GDM1 (cell line): ENCODE measurements at places on chromosomes 3 and 15.

DNA sequence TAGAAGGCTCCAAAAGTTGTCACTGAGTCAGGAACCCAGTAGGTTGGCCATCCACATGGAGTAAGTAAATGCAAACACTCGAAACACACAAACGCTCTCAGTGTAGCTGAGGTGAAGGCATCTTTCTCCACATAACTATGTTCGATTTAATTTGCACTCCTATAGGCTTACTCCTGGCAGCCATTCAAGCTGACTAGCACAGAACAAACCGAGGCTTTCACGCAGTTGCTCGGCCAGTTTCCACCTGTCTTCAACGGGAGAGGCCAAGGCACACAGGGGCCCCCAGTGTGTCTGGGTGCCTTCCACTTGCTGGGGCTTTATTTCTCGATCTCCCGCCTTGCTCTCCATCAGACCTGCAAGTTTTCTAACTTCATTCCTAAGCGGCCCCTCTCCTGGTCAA, 18.9 kb downstream of the RGMA start:
- DNase-seq, result no peak

DNA sequence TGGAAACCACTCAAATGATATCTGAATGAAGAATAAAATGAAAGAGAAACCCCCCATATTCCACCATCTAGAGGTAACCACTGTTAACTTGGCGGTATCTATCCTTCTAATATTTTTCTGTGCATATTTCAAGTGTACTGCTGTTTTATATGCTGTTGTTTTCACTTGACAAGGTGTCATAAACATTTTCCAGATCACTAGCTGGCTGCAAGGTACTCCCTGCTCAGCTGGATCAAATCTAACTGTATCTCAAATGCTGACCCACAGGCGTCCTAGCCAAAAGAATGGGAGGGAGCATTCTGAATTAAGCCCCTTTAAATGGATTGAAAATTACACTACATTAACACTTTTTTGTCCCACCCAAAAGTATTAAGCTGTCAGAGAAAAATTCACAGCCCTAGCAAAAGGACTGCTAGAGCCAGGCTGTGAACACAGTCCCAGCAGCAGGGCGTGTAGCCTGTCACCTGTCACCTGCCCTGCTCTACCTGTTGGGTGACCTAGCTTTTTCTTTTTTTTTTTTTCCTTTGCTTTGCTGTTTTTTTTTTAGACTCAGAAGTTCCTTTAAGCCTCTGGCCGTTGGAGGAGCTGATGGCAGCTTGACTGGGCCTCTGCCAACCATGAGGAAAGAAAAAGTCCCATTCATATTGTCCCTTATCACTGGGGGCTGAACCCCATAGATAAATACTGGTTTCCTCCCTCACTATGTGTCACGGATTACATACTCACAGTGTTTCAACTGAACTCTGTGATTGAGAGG, 93.7 kb upstream of the TSC22D2 start:
- DNase-seq, result no peak

DNA sequence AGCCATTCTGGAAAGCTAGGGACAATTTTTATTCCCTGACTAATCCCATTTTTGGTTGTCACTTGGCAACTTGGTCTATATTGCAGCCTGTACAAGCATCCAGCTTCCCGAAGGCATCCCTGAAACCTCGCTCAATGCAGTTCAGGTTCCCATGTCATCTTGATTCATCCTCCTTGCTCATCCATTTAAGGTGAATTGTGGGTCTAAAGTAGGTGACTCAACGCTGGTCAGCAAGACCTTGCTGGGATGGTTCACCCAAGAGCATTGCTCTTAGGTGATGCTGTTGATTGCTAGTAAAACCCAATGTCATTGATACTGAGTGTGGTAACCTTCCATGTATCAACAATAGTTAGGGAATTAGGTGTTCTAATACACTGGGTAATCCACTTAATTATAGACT, 13.1 kb upstream of the RAB8B start:
- no peak for DNase-seq

DNA sequence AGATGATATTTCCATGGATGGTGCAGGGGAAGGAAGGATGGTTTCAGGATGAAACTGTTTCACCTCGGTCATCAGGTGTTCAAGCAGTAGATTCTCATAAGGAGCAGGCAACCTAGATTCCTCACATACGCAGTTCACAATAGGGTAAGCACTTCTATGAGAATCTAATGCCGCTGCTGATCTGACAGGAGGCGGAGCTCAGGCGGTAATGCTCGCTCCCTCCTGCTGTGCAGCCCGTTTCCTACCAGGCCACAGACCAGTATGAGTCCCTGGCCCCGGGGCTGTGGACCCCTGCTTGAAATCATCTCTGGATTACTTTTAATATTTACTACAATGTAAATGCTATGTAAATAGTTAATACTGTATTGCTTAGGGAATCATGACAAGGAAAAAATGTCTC, 241.8 kb downstream of the ROBO2 start:
- DNase-seq, result no peak

DNA sequence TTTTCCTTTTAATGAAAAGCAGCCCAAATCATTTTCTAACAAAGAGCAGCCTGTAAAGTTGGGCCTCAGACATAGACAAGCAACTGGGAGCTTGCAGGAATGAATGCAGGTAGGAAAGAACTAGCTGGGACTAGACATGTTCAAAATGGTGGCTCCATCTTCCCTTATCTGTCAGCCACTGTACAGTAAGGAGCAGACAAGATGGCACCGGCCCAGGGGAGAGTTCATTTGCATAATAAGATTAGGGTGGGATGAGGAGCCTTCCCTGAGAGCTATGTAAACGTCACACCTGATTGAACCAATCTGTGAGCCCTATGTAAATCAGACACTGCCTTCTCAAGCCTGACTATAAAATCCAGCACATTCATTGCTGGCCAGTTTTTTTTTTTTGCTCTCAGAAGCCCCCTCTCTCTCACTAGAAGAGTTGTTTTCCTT, 59.7 kb upstream of the GK5 start:
- no peak for DNase-seq

- no peak for DNase-seq
Observed at GRCh38 chr3:84074767-84075166, 884.0 kb upstream of the CADM2 start.

DNA sequence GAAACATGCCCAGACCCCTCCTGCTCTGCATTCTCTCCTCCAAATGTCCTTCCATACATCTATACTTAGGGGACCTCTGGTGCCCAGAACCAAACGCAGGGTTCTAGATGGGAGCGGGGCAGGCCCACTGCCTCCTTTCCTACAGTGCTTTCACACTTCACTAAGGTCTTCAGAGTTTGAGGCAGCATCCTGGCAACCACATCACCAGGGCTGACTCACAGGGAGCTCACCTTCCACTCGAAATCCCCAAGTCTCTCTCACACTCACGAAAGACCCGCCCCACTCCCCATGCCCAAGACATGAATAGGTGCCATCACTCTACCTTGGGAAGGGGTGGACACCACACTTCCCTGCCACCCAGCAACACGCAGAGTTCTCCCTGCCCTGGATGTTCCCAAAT, 18.9 kb downstream of the HOMER2 start:
- DNase-seq, result no peak

DNA sequence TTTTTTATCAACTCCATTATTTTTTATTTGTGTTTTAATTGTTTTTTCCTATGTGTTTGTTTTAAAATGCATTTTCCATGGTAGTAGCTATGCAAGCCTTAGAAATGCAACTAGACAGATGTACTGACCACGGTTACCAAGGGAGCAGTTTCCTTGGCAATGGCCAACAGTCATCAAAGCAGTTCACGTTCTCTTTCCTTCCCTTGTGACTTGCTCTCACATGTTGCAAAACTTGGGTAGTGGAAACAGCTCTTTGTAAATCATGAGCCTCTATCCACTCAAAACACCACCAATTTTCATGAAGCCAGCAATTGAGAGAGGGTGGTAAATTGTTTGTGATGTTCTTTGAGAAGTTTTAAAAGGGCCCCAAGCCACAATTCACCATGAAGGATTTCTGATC, 499.4 kb upstream of the MDFIC2 start:
- peak; percentile 1 for DNase-seq

- no peak for DNase-seq
Observed at GRCh38 chr3:193372783-193373182, 5.8 kb downstream of the ATP13A5 start.

GRCh38 chr15:32096916-32097617, 66.8 kb downstream of the CHRNA7 start:
- no peak for DNase-seq

GRCh38 chr3:66431494-66431893, 69.3 kb downstream of the LRIG1 start:
- no peak for DNase-seq

DNA sequence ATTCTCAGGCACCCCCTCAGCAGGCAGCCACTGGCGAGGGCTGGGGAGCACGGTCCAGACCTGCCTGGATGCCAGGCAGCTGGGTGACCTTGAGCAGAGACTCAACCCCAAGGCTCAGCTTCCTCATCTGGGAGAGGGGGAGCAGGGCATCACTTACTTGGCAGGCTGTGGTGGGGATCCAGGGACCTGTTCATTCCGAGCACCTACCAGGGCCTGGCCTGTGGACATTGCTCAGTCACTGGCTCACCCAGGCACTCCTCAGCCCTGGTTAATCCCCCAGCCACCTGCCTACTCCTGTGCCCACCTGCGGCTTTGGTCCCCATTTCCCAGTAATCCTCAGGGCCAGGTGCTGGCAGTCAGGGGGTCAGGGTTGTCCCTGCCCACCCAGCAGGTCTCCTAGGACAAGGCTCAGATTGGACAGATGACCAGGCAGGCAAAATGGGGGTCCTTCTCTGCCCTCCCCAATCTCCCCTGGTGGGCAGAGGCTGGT, 9.3 kb upstream of the RPL29 start:
- DNase-seq, result no peak

- no peak for DNase-seq
Observed at GRCh38 chr3:140388202-140388922, 289.5 kb upstream of the TRIM42 start.

GRCh38 chr3:143529018-143529478, 319.2 kb downstream of the SLC9A9 start:
- no peak for DNase-seq

- no peak for DNase-seq
Observed at GRCh38 chr15:74528876-74529275, 12.1 kb upstream of the ARID3B start.

GRCh38 chr3:119145500-119146167, at the start of gene TEX55:
TSS of gene TEX55 (plus strand) at chr3:119146165. CDS start at chr3:119146190, 25 bp downstream.
- no peak for DNase-seq

GRCh38 chr15:29734917-29735572, 87.2 kb downstream of the TJP1 start:
- no peak for DNase-seq

GRCh38 chr3:63231643-63232042, 46.5 kb upstream of the SYNPR start:
- no peak for DNase-seq

GRCh38 chr3:33030802-33031201, 66.1 kb downstream of the GLB1 start:
- no peak for DNase-seq

GRCh38 chr3:112602217-112602838, 38.6 kb downstream of the CCDC80 start:
- no peak for DNase-seq

DNA sequence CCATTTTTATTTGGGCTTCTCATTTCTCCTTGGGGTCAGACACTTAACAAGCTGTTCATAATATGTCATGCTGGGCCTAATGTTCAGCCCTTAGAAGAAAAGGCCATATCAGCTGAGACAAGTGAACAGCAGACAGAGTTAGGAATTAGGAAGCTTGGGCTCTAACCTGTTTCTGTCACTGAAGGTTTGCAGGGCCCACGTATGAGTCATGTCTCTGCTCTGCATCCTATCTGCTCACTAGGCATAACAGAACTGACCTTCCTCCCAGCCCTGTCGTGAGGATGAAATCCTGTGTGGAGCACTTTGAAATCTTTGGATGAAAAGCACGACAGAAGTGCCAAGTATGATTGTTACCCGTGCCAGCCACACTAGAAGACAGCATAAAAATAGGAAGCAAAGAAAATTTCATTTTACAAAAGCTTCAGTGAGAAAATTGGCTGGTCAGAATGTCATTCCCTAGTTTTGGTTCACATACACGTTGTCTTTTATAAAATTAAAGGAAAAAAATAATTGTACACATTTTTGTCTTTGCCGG, 26.5 kb upstream of the CD47 start:
- DNase-seq, result no peak

GRCh38 chr15:95350908-95351307, 979.6 kb upstream of the NR2F2 start:
- DNase-seq, result no peak

DNA sequence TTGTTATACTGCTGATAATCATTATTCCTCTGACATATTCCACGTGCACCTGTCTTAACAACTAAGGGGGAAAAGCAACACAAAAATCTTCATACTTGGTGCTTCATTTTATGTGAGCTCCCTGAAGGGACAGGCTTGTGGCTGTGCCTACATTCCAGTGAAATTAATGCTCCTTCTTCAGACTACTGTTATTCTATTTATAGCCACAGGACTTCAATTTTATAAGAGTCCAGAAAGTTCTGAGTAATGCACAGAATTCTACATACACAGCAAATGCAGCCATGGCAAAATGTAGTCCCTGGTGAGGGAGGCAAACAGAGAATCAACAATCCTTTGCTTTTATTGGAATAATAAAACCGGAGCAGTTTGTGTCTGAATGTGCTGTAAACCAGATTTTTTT, 417.1 kb downstream of the RBMS3 start:
- DNase-seq, result no peak

DNA sequence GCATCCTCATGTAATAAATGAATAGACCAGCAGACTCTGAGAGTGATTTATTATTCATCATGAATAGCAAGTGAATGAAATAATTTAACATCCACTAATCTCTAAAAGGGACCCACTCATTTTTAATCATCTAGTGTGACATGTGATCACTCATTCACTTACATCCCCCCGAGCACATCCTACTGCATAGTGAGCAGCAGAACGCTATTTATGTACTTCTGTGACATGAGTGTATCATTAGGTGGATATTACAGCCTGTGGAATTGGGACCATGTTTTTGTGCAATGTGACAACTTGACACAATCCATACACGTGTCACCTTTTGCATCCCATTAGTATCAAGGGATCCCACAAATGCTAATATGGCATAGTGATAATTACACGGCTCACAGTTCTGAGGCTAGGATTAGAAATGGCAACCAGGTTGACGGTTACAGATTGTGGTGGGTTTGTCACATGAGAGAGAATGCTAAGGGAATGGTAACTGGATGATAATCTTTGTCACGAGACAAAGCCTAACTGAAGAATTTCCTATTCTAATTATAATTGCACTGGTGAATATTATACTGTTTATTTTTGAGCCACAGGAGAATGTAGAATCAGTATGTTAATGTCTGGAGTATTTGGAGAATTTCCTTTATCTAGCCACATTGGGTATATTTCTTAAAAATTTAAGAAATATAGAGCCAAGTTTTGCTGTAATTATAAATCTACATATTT, 595.2 kb upstream of the TBL1XR1 start:
- no peak for DNase-seq

GRCh38 chr3:71207632-71208031, 375.9 kb downstream of the FOXP1 start:
- no peak for DNase-seq

- no peak for DNase-seq
Observed at GRCh38 chr15:88605189-88606069, 15.7 kb upstream of the AEN start.

- peak; percentile 87 for DNase-seq
Observed at GRCh38 chr3:39288300-39288808, 8.5 kb upstream of the CX3CR1 start.

- no peak for DNase-seq
Observed at GRCh38 chr3:138078901-138079344, 36.5 kb downstream of the DZIP1L start.

- DNase-seq, result no peak
Observed at GRCh38 chr3:9395570-9396300, 1.7 kb upstream of the SETD5 start.
